ENCODE measurements at places on chromosomes 3 and 15. TPM values are rescaled to one million over a fixed set of nuclear protein-coding genes. Genes with fewer than 3 reads are reported as not detected.

TMEM158 gene
- total RNA-seq, result not detected

ANKRD63 gene
- not detected for total RNA-seq

BMF gene
- total RNA-seq, result 13.7 TPM

ADAMTS17 gene
- total RNA-seq, result 6.2 TPM

SETD5 gene
- total RNA-seq, result 142 TPM

TIMP4 gene
- not detected for total RNA-seq

ADGRG7 gene
- total RNA-seq, result not detected

B3GNT5 gene
- total RNA-seq, result 0.25 TPM

IGSF10 gene
- total RNA-seq, result not detected

ZBTB38 gene
- total RNA-seq, result 87.8 TPM

OSTN gene
- not detected for total RNA-seq

CRABP1 gene
- total RNA-seq, result not detected

GPR149 gene
- total RNA-seq, result not detected

LDHAL6B gene
- total RNA-seq, result not detected

CHDH gene
- total RNA-seq, result 0.47 TPM

GOLGA6L7 gene
- total RNA-seq, result not detected

LSMEM2 gene
- not detected for total RNA-seq

SSR3 gene
- 132 TPM for total RNA-seq

OR5K1 gene
- total RNA-seq, result not detected

CA12 gene
- total RNA-seq, result not detected

ARRDC4 gene
- 0.83 TPM for total RNA-seq

DNAJA4 gene
- 31.5 TPM for total RNA-seq

ECE2 gene
- total RNA-seq, result not detected

CIAO2A gene
- total RNA-seq, result 35.0 TPM

EFCAB12 gene
- total RNA-seq, result 1.5 TPM

GUCA1C gene
- not detected for total RNA-seq

ATP2C1 gene
- total RNA-seq, result 57.3 TPM

SAMD7 gene
- not detected for total RNA-seq

CFAP92 gene
- 0.38 TPM for total RNA-seq

MYO5C gene
- 0.19 TPM for total RNA-seq

UBAP1L gene
- total RNA-seq, result 15.2 TPM

ACTL6A gene
- 56.9 TPM for total RNA-seq

ACAN gene
- total RNA-seq, result not detected

KBTBD13 gene
- total RNA-seq, result not detected

HRH1 gene
- total RNA-seq, result 0.81 TPM

KNL1 gene
- total RNA-seq, result 0.99 TPM

PSTPIP1 gene
- total RNA-seq, result 233 TPM

RBP2 gene
- not detected for total RNA-seq

RHOV gene
- total RNA-seq, result not detected

COMMD4 gene
- total RNA-seq, result 36.4 TPM

IL17RB gene
- total RNA-seq, result 0.64 TPM

IGF2BP2 gene
- not detected for total RNA-seq

CPNE9 gene
- 0.64 TPM for total RNA-seq

ZNF197 gene
- total RNA-seq, result 18.0 TPM

C3orf33 gene
- 3.1 TPM for total RNA-seq

TRIP4 gene
- 29.4 TPM for total RNA-seq

FETUB gene
- total RNA-seq, result not detected

PPARG gene
- total RNA-seq, result 0.83 TPM

RBM6 gene
- total RNA-seq, result 191 TPM

GCSAM gene
- 40.9 TPM for total RNA-seq

ACKR4 gene
- 0.17 TPM for total RNA-seq

THAP10 gene
- 0.36 TPM for total RNA-seq

ATP10A gene
- total RNA-seq, result 48.2 TPM

ESYT3 gene
- total RNA-seq, result 0.11 TPM

SCAANT1 gene
- total RNA-seq, result not detected

ATR gene
- 42.3 TPM for total RNA-seq
